ENCODE measurements at places on chromosomes 6 and 20. TPM values are rescaled to one million over a fixed set of nuclear protein-coding genes. Genes with fewer than 3 reads are reported as not detected.

SRSF12 gene
- 2.0 TPM for total RNA-seq

GHRH gene
- total RNA-seq: not detected

RNF182 gene
- 3.3 TPM for total RNA-seq

BIRC7 gene
- total RNA-seq: 2.3 TPM

HAO1 gene
- total RNA-seq: not detected

CALHM6 gene
- total RNA-seq: not detected

CLPSL1 gene
- total RNA-seq: not detected

HLA-DQA2 gene
- not detected for total RNA-seq

C20orf144 gene
- total RNA-seq: not detected

ANGPT4 gene
- total RNA-seq: 0.03 TPM

PLA2G7 gene
- not detected for total RNA-seq

ESR1 gene
- 0.02 TPM for total RNA-seq

KIF25 gene
- total RNA-seq: not detected

All from A549 treated with Mapracorat at 1 μM for 4 hours (cell line).